ENCODE measurements at places on chromosomes 2 and 18.

DNA sequence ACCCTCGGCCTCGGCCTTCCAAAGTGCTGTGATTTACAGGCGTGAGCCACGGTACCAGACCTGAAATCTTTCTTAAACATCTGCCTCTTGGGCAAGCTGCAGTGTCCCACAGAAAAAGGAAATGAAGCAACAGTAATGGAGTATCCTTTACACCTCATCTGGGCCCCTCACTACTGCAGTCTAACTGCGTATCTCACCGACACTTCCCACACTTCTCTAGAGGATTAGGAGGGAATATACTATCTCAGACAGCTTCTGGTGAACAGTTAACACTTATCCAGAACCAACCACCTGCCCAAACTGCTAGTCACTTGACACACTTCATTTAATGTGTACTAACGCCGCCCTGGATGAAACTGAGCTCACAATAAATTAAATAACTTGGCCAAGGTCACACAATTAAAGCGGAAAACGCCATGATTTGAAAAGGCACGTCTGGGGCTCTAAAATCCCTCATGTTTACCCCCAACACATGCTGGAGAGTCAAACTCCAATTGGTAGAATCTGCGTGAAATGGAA, 993 bp downstream of the COX7A2L start:
- peak; percentile 18 for DNase-seq

DNA sequence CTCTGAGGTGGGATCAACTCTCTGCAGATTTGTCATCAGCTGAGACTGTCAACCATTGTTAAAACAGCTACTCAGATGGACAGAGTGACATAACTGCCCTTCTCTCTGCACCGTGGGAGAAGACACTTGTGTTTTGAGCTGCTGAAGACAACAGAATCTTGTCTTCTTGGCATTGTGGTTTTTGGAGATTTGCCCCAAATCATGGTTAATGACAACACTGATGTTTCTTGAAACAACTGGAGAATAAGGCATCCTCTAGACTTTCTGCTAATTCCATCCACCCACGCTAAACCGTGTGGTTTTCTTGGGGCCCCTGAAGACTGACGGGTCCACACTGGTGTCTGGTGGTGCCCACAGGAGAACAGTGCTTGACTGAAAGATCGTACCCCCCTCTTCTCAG, 39.5 kb downstream of the SH3BP4 start:
- DNase-seq: no peak

- no peak for DNase-seq
These were observed 64.0 kb downstream of the CHST9 start for GRCh38 chr18:27121108-27121507.

- DNase-seq: no peak
These were observed 49.0 kb downstream of the PSMG2 start for GRCh38 chr18:12751891-12752290.

GRCh38 chr2:211144078-211144477, 587.7 kb downstream of the CPS1 start:
- DNase-seq: no peak

GRCh38 chr18:9705183-9705829, 2.8 kb upstream of the RAB31 start:
- no peak for DNase-seq

GRCh38 chr2:236592821-236593220, 23.2 kb downstream of the ACKR3 start:
- no peak for DNase-seq

DNA sequence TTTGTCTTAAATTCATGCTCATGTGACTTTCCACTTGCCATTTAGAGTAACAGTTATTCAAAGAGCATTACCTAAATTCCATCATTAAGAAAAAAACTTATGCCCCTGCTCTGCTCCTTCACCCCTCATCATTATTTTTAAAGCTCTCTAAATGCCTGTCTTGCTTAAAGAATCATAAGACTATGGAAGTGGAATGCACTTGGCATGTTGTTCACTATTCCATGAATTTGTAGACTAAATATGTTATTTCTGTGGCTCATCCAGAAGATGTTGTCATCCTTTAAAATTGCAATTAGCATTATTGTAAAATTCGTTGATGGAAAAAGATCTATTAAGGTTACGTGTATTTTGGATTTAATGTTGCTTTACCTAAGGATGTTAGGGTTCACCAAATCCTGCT, 61.8 kb downstream of the FMNL2 start:
- no peak for DNase-seq

- peak; percentile 16 for DNase-seq
These were observed 48.5 kb upstream of the DTNA start for GRCh38 chr18:34661464-34662087.

- DNase-seq: no peak
These were observed 32.6 kb upstream of the BCL11A start for GRCh38 chr2:60586081-60586480.

DNA sequence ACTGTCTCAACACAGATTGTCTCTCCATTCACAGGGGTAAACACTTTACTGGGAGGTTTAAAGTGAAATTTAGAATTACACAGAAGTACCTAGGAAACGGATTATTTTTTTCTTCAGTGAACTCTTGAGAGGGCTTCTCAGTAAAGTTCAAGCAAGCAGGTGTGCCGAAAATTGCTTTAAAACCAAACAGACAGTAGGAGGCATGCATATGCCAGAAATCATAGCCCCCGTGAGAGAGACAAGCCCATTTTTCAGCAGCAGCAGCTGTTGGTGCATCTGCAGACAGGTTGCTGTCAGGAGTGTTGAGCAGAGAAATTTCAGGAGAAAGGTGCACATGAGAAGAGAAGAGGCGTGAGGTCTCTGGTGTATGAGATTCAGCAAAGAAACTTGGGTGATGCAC, 2115.5 kb upstream of the CELF4 start:
- DNase-seq: no peak

DNA sequence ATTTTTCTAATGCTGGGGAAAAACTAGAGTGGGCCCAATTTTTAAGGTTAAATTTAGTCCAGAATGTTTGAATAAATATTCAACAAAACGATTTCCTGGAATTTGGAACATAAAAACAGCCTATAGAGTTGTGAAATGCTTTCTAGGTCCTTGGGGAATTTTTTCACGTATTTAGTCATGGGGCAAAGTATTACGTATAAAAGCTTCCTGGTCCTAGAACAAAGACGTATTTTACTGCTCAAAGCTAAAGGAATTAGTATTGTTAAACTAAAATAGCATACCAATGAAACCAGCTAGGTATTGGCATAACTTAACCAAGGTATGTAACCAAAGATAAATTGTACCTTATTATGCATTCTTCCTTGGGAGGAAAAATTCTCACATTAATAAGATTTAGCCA, 1.6 kb downstream of the SESTD1 start:
- DNase-seq: no peak

- DNase-seq: no peak
These were observed 143.8 kb downstream of the HAUS1 start for GRCh38 chr18:46247942-46248341.

GRCh38 chr2:219381448-219381847, 6.3 kb downstream of the DNPEP start:
- DNase-seq: no peak

- peak; percentile 81 for DNase-seq
These were observed 1.4 kb upstream of the YES1 start for GRCh38 chr18:813172-814071.

DNA sequence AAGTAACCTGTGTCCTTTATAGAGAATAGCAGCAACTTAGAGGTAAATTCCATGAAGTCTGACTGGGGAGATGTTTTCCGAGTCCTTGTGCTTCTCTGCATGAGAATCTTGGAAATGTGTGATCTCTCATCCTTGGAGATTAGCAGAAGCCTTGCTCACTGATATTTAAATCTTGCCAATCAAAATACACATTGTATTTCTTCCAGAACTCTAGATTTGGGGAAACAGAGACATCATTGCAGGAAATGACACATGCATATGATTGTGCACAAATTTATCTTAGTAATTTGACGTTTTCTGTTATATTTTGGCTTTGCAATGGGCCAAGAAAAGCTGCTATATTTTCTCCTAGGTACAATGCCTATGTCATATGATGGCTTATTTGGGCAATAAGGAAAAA, 182.6 kb downstream of the ZNF804A start:
- DNase-seq: no peak

- no peak for DNase-seq
These were observed 32.6 kb downstream of the ALPK2 start for GRCh38 chr18:58596265-58596681.

DNA sequence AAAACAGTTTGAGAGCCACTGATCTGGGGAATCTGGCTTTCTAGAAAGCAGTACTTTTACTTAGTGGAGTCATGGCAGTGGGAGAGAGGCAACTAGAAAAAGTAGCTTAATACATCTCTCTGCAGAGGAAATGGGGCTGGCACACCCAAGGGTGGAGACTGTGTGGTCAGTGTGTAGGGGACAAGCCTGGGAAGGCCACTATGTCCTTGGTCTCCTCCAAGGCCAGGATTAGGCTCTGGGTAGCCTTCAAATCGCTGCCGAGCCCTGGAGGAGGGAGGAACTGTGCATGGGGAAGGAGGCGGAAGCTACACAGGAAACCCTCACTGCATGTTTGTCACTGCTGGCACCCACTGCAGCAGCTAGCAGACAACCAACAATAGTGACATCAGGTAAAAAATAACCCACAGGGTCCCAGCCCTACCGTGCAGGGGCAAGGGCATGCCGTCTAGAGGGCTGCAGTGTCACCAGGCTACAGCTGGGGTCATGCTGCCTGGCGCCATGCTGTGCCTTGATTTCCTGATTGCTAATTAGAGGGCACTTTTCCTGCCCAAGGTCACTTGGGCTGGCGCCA, 34.8 kb downstream of the LBH start:
- peak; percentile 75 for DNase-seq

- DNase-seq: peak; percentile 20
These were observed 55.3 kb upstream of the LAPTM4A start for GRCh38 chr2:20106746-20107145.

DNA sequence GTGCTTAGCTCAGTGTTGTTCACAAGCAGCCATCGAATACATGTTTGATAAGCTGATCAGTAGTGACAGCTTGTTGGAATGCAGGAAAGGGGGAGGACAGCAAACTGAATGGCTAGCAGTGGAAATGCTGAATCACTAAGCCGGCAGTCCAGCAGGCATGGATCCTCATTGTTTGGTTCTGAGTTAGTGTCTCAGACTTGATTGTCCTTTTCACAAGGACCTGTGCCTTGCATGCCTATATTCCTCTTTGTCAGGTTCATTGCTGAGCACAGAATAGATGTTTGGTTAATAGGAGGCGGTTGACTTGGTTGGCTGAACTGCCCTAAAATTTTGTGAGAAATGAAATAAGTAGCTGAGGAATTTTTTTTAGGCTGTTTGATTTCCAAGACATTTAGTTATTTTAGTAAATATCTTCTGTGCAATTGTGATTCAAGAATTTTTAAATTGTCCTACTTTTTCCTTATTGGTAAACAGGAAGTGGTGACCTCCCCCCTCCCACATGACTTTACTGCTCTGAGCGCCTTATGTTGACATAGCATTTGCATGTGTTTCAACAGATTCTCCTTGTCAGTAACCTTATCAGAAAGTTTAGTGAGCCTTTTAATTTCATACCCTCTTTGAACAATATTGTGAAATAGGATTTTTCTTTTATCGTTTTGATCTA, 21.4 kb upstream of the STON1 start:
- no peak for DNase-seq

- DNase-seq: no peak
These were observed 5.4 kb upstream of the ARHGEF4 start for GRCh38 chr2:130831356-130831755.

- DNase-seq: no peak
These were observed 36.2 kb upstream of the FMNL2 start for GRCh38 chr2:152298754-152299153.

DNA sequence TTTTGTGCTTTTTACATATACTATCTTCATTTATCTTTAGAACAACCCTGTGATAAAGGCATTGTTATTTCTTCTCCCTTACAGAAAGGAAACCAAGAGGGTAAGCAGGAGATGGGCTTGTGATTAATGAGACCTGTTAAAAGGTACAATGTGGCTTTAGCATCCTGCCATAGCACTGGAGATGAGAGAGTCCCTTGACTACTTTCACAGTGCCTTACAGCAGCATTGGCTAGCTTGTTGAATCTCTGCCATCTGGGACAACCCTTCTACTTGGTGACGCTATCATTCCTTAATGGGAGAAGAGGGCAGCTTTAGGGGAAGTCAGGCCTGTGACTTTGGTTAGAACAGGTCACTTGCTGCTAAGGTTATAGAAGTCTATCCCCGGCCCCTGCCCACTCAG, 68.1 kb upstream of the LYPD6B start:
- DNase-seq: no peak

DNA sequence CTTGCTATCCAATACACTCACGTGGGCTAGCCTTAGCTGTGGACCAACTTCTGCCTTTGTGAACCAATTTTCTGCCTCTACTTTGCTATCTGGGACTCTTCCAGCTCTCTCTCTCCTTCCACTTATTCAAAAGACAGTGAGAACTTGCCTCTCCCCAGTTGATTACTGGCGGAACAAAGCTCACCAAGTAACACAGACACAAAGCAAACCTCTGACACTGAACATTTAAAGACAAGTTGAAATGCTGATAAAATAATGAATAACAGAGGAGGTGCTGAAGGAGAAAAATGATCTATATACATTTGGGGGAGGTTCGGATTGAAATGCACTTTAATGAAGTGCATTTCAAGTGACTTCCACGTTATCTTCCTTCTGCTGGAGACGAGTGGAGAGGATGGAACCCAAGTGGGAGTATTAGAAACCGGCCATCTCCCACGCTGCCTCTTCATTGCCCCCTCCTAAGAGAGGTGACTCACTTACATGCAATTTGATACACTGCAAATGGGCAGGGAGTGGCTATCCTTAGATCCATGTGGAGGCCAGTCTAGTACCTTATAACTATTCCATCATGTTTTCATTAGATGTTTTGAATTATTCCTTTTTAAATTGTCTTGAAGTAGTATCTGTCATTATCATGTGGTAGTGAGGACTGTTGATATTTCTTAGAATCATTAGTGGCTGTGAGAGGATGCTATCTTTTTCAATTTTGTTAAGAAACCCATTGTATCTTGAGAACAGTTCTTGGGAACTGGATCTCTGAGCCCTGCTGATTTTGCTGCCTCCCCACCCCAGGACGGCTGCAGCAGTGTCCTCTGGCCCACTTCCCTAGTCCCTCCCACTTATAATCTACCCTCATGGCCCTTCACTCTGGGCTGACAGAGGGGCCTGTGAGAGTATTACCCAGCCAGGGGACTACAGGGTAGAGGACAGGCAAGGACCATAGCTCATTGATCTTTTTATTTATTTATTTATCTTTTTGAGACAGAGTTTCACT, 6.0 kb upstream of the GLI2 start:
- no peak for DNase-seq

DNA sequence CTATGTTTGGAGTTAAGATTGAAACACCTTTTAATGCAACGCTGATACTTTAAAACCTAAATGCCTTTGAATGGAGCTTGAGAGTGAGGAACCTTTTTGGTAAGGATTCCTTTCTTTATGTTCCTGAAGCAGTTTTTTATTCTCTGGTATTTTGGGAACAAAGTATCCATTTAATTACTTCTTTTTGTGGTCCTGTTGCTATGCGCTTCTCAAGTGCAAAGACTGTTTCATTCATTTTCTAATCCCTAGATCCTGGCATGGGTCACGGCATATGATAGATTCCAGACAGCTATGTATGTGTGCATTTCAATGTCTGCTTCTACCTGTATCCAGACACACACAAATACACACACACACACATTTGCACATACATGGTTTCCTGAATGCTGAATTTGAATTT, 28.0 kb downstream of the TRPM8 start:
- no peak for DNase-seq
